ENCODE measurements at places on chromosomes 16 and 17.

DNA sequence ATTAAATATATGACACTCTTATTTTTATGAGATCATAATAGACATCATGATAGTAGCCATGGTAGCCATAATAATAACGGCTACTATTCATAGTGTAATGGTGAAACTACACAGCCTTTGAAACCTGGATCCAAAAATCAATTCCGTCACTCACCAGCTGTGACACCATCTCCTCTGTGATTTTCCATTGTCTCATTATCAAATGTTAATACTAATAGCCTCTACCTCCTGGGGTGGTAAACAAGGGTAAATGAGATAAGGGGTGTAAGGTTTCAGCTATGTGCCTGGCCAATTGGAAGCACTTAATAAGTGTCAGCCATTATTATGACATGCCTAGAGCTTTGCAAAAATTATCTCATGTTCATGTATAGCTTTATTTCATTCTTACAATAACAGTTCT, 88.6 kb downstream of the CACNG3 start:
- no peak for DNase-seq

GRCh38 chr17:67582673-67583081, 135.1 kb upstream of the NOL11 start:
- DNase-seq, result no peak

DNA sequence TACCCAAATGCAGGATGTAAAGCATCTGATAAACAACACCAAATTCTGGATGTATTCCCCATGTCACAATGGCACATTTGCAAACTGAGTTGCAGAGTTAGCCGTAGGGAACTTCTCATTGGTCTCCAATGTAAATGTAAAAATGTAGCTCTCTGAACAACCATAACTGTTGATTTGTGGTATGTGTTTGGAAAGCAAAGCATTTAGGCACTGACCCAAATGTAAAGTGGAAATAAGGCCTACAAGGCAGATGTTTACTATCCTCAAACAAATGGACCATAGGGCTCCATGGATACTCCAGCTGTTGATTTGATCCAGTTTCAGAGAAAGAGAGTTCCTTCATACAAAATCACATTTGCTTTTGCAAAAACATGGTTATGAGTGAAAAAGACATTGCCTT, 223.0 kb upstream of the ELAC2 start:
- no peak for DNase-seq

- DNase-seq, result no peak
Observed at GRCh38 chr17:81999587-81999975, 22.2 kb downstream of the ASPSCR1 start.

DNA sequence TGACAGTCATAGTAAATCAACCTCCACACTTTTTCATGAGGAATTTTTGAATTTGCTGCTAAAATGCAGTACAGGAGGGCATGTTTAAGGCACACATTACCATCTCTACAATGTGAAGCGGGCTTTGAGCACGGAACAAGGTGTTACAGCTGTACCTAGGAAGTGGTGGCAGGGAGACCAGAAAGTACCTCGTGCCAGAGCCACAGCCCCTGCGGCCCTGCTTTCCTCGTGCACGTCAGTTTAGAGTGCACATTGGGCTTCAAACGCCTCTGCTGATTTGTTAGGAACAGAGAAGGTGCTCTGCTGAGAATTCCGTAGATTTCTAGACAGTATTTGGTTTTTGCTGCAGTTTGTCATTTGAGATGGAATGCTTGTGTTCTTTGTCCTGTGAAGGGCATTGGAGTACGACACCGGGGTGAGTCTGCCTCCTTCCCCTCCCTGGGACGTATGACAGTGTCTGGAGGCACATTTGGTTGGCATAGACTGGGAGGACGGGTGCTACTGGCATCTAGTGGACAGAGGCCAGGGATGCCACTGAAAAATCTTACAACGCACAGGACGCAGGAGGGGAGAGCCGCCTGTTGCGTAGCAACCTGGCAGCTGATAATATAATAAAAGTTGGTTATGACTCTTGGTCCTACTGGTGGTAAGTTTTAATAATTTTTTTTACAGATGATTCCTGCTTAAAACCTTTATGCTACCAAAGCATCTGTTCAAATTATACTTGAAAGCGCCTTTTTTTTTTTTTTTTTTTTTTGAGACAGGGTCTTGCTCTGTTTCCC, 9.1 kb downstream of the FOXK2 start:
- no peak for DNase-seq

- no peak for DNase-seq
Observed at GRCh38 chr16:12010388-12011251, 34.1 kb downstream of the SNX29 start.

GRCh38 chr16:57999971-58000705, at the start of gene ZNF319:
Gene ZNF319, minus strand, starts transcription at chr16:58000672. Its CDS starts 2,407 bp downstream, at chr16:57998265.
- no peak for DNase-seq

DNA sequence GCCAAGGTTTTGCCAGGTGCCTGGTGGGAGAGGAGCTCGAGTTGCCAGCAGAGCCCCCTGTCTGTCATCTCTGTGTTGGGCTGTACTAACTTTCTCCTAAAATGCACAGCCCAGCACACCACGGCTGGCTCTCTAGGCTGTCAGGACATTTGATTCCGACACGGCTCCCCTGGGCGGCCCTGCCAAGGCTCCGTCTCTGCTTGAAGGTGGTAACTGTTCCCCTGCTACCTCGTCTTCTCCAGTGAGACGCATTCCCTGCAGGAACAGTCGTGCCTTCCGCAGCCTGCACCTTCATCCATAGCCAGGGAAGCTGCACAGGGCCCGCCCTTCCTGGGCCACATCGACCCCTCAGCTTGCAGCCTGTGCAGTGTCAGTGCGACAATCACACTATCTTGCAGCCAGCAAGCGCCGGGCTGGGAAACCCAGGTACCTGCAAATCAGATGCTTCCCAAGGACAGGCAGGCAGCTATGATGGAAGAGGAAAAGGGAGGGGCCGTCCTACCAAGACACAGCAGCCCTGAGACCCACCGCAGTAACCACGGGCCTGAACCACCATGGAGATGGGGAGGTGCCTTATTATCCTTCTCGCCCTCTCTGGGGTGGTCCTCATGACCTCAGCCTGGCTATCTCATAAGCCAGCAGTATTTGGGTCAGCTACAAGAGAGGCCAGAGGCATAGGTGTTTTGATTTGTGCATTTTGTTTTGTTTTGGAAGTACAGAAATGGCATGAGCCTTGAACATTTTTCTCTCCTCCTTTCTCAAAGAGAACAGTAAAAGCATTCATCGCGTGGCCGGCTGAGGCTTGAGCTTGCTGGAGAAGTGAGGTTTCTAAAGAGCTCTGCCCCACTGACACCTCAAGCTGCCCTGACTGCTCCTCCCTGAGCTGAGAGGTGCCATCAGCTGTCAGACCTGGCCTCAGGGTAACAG, 361.7 kb upstream of the TNRC6C start:
- no peak for DNase-seq

- DNase-seq, result no peak
Observed at GRCh38 chr16:77290451-77291115, 91.4 kb downstream of the SYCE1L start.

DNA sequence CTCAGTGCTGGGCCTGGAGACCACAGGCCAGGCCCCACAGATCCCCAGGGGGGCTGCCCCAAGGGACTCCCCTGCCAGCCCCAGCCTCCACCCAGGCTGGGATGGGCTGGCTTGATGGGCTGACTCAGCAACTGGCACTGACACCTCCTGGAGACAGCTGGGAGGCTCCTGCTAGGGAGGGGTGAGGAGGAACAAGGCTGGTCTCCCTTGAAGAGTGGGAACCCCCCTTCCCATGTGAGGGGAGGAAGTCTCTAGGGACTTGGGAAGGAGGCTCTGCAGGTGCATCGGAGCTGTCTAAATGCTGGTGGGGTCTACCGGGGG, 10.4 kb downstream of the NHERF1 start:
- DNase-seq, result no peak

DNA sequence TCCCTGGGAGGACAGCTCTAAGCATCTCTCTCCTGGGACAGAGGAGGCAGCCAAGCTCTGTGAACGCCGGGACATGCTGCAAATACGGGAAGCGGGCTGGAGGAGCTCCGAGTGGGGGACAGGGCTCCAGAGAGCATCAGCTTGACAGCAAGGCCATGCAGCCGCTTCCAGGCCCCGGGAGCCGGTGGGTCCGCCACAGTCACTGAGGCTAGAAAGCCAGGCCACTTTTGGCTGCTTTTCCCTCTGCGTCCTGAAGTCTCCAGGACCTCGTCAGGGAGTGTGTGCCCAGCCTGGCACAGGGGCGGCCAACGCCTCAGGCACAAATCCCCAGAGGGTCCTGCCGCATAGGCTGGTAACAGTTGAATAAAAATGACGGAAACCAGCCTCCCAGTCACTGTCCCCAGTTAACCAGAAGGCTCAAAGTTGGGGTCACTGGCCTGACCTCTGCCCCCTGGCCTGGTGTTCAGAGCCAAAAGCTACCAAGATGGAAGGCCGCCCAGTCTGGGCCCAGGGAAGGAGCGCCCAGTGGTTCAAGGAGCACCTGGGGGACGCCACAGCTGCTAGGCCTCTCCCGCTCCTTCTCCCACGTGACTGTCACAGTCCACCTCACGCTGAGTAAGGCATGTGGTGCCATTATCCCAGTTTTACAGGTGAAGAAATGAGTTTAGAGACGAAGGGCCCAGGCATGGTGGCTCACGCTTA, 3.2 kb upstream of the TRIM65 start:
- no peak for DNase-seq

DNA sequence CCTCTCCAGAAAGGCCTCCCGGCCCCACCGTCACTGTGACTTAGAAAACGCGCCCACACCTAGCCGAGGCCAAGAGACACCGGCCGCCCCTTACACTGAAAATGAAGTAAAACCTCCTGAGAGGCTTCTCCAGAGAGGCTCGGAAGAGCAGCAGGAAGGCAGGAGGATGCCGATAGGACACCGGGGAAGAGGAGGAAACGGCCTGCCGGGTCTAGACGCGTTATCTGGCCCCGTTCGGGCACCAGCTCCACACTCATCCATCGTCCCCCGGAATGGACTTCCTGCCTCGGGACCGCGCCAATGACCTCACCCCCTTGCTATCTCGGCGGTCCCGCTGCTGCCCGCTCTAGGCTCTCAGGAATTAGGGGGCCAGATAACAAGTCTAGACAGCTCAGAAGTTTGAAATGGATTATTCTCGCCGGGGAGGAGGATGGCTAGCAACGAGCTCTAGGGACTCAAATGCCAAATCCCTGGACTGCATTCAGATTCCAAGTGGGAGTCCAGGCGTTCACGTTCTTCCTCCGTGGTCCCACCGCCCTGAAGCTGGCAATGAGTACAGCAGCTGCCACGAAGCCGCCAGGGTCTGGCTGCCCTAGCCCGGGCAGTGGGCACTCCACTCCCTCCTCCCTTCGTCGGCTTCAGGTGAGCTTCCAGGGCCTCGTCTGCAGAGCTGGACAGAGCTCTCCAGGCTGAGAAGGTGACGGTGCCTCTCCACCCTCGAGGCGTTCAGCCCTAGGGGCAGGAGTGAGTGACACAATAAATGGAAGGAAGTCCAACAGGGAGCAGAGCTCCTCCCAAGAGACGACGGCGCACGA, 350.9 kb downstream of the FOXL1 start:
- DNase-seq, result peak; percentile 85

GRCh38 chr17:8841844-8842243, 25.6 kb downstream of the PIK3R6 start:
- DNase-seq, result no peak

GRCh38 chr16:67395458-67396158, 2.3 kb upstream of the TPPP3 start:
- no peak for DNase-seq

DNA sequence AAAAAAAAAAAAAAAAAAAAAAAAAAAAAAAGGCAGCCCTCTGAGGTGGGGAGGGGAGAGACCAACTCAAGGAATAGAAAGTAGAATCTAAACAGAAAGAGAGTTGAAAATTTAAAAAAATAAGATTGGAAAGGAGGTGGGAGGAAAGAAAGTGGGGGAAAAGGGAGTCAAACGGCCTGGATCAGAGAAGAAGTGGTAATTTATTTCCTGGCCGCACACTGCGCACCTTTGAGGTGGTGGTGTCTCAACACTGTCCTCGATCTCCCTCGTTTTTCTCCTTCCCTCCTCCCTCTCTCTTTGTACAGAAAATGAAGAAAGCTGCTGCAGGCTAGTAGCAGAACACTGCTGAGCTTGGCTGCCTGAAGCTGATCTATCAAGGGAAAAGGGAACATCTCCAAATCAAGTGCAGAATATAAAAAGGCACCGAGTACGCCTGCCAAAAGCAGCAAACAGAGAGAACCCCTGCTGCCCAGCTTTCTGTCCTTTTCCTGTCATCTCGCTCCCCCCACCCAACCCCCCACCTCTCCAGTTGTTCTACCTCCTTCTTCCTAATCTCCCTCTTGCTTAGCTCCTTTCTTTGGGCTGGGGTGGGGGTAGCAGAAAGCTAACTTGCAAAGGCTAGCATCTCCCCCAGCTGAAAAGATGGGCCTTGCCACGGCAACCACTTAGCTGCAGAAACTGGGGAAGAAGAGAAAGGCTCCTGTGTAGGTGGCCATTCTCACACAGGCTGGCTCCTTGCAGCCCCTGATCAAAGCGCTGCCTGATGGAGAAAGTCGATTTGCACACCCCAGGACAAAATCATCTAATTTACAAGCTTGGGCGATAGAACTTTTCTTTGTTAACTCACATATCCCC, 22.5 kb downstream of the AXIN2 start:
- DNase-seq, result no peak
